Myocyte (in vitro differentiated cells): ENCODE measurements at places on chromosomes 3 and 15.
A peak's percentile ranks its signal among the peaks of the same experiment; 100 is the strongest.

GRCh38 chr15:67074886-67075229 lies 9.5 kb downstream of the SMAD3 start:
- DNase-seq: no peak

- no peak for DNase-seq
Observed at GRCh38 chr15:73082812-73083211, 30.5 kb downstream of the NEO1 start.

- peak; percentile 19 for DNase-seq
Observed at GRCh38 chr3:29141197-29141917, 139.5 kb upstream of the RBMS3 start.

DNA sequence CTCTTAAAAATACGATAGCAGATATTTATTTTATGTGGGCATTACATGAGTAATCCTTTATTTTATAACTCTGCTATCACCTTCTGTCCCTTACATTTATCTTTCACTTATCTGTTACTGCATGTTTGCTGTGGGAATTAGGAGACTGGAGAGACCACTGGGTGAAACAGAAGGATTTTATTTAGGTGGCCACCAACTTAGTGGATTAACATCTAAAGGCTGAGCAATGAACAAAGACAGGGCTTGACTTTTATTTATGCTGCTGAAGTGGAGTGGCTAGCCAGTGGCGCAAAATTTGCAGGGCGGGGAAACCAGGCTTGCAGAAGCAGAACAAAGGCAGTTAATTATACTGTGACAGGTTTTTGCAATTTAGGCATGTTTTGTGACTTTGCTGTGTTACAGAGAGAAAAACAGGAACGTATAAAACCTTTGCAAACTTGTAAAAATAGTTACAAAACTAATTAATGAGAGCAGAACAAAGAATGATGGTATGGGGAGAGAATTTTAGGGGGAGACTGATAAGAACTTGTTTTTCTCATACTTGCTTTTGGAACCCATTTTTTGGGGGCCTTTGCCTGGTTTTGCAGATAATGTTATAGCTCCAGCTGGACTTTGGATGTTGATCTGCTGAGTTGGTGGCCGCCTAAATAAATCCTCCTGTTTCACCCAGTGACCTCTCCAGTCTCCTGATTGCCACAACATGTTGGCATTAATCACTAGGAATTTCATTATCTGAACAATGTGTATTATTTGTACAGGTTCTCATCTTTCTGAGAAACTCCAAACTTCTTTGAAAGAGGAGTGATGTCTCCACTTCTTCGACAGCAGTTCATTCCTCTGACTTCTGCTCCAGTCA lies 18.0 kb downstream of the KLHL24 start:
- DNase-seq: peak; percentile 14

DNA sequence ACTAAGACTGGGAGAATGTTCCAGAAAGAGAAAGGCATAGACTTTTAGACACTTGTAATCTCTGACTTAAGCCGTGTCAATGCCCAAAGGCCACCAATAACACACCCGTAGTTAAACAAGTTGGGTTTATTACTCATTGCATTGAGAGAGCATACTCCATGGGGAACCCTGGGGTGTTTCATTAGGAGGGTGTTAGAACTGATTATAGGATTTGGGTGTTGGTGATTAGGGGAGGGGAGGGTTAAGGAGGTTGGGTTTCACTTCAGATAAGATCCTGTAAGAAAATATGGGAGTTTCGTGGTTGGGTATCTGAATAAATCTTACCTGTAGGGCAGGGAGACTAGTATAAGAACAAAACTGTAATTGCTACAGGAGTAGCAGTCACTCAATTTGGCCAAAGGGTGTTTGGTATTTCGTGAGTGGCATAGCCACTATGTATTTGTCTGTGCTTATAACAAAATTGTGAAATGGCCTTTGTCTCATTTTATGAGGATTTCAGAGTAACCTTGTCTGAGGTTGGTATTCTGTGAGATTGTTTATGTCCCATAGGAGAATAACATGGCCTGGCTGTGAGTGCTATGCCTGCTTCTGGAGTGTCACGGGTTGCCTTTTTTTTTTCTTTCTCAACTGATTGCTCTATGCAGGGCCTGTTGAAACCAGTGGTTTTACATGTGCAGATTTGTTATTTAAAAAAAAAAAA lies 2.9 kb downstream of the HACD3 start:
- no peak for DNase-seq

- DNase-seq: no peak
Observed at GRCh38 chr3:156180077-156180476, 59.7 kb downstream of the KCNAB1 start.

DNA sequence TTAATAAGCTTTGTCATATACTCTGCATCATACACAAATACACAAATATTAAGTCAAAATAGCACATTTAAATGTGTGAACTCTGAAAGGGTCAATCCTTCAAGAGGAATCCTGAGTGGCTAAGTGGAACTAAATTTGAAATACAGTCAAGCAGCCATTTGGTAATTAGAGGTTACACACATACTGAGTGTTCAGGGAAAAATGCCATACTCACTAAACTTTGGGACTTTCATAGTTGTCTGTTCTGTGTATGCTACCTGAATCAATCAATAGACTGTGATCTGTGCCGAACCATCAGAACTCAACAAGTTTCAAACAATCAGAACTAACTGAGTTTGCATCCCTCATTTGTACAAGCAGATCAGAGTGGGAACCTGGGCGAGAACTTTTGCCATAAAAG lies 15.3 kb downstream of the ANKRD28 start:
- peak; percentile 40 for DNase-seq

GRCh38 chr3:14431452-14431916 lies 29.1 kb downstream of the SLC6A6 start:
- DNase-seq: no peak

- no peak for DNase-seq
Observed at GRCh38 chr3:46573701-46574100, 7.6 kb upstream of the LRRC2 start.

GRCh38 chr15:80310776-80311175 lies 58.8 kb upstream of the CTXND1 start:
- DNase-seq: peak; percentile 24

DNA sequence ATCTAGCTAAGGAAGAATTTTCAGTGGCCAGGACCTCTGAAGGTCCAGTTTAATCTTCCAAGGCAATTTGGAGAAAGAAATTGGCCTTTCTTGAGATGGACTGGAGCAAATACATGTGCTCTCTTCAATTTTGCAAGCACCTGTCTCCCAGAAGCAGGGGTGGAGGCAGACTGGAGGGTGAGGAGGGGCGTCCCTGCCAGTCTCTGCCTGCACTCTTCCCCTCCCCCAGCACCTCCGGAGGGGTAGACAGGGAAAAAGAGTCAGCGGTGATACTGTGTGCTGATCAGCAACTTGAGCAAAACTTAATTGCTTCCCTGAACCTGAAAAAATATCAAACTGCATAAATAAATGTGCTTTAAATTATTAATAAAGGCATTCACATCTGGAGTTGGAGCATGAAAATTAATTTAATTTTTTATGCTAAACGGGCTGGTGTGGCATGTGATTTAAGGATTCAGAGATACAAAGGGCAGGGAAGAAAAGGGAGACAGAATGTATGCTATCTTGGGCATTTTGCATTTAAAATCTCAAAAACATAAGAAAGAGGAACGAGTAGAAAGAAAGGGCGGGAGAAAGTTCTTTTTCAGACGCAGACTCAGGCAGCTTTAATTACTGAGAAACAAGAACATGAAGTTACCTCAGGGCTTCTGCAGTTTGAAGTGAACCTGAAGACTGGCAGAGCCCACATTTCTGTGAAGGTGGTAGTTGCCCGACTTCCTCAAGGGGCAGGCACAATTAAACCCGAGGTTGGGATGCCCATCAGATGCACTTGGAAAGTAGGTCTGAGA lies 319.7 kb downstream of the UACA start:
- no peak for DNase-seq

DNA sequence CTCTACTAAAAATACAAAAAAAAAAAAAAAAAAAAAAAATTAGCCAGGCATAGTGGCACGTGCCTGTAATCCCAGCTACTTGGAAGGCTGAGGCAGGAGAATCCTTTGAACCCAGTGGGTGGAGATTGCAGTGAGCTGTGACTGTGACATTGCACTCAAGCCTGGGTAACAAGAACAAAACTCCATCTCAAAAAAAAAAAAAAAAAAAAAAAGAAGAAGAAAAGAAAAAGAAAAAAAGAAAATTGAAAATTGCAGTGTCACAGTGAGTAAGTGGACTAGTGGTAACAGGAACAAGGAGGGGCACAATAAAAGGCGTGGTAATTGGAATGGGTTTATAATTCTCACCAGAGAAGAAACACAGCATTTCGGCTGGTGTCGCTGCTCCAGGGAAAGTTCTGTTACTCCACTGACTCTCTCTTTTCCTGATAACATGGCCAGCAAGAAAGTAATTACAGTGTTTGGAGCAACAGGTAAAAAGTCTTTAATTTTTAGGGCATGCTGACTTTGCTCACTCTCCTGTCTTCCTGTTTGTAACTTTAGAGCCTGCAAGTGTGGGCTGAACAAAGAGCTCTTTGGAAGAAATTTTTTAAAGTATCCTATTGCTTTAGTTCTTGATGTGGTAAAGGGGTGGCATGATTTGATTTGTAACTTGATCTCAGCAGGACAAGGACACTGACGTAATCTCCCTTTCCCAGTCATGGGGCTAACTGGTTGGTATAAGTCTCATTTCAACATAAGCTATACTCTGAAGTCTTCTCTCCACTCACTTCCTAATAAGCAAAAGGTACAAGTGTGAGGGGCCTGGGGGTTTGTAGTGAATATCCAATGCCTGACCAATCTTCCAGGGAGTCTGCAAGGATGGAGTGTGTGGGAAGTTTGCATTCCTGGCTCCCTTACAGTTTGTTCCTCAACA lies 22.1 kb upstream of the TRA2B start:
- peak; percentile 85 for DNase-seq

GRCh38 chr15:83300826-83301225 lies 16.4 kb upstream of the BNC1 start:
- no peak for DNase-seq

DNA sequence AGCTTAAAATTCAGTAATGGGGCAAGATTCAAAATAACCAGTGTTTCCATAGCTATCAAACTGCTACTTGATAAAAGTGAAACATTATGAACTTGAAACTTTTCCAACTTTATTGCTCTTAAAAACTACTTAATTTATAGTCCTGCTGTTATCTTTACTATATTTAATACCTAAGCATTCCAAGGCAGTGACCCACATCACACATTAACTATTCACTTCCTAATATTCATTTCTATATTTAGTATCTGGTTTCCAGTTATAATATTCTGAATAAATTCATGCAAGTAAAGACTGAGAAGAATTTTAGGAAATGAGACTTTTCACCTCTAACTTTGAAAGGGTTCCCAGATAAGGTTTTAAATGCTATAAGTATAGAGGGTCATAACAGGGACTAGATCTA lies 64.9 kb downstream of the UACA start:
- no peak for DNase-seq

- no peak for DNase-seq
Observed at GRCh38 chr15:66138892-66139590, 114.5 kb downstream of the MEGF11 start.
